ENCODE measurements at places on chromosomes 5 and 9. TPM values are rescaled to one million over a fixed set of nuclear protein-coding genes. Genes with fewer than 3 reads are reported as not detected.

DNA sequence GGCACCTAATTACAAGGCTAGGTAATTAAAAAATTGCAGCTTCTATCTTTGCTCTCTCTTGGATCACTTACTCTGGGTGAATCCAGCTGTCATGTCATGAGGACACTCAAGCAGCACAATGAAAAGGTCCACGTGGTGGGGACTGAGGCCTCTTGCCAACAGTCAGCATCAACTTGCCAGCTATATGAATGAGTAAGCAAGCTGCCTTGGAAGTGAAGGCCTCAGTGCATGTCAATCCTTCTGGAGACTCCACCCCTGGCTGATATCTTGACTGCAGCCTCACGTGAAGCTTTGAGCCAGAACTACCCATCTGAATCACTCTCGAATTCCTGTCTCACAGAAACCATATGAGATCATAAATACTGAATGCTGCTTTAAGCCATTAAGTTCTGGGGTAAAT lies 140.5 kb downstream of the SNX18 start:
- DNase-seq = no peak
- no peaks in the 10 kb centered on the region for H3K36me3 ChIP-seq
- no peaks in the 10 kb centered on the region for H3K27me3 ChIP-seq
- H3K4me1 ChIP-seq = peaks cover 15% of the 10 kb centered on the region

GRCh38 chr5:68699966-68700365 lies 393.8 kb upstream of the SLC30A5 start:
- no peak overlapping the region for H3K4me3 ChIP-seq
- H3K36me3 ChIP-seq = no peaks in the 10 kb centered on the region
- no peak for DNase-seq
- no peaks in the 10 kb centered on the region for H3K4me1 ChIP-seq

DNA sequence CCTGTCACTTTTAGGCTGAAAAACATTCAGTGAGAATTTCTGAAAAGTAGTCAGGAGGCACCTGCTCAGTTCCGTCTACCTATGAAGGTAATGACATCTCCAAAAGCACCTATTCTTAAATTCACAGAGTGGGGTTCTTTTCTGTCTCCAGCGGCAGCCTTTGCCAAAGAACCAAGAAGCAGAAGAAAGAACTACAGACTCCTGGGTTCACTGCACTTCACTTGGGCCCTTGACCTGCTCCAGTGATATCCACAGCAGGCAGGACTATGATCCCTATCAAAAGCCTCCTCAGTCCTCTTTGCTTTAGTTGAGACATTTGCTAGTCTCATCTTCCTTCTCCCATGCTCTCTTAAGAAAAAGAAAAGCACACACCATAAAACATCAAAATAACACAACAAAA lies 19.7 kb upstream of the PLPP6 start:
- H3K36me3 ChIP-seq = no peaks in the 10 kb centered on the region
- no peak overlapping the region for H3K4me3 ChIP-seq
- H3K27ac ChIP-seq = no peak overlapping the region
- H3K27me3 ChIP-seq = no peaks in the 10 kb centered on the region
- DNase-seq = no peak

DNA sequence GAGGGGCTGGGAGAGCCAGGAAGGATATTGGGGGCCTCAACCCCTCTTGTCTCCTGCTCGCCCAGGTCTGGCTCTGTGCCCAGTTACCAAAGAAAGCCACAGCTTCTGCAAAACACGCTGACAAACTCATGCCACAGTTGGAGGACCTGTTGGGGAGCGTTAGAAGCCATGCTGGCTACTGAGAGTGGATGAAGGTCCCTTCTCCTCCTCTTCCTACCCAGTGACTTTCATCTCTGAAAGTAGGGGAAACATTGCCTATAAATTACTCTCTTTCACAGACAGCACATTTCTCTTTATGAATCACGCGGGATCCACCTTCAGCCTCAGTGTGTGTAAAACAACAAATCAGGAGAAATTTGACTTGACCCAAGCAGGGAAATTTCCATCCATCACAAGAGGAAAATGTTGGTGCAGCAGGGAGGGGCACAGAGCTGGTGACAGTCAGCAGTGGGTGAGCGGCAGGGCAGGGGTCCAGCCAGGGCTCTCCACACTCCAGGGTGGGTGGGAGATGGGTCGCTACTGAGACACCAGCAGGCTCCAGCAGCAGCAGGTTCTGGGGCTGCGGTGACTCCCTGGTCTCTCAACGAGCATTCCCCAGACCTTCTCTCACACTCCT lies 181.9 kb downstream of the FGF18 start:
- no peak overlapping the region for H3K4me3 ChIP-seq
- no peaks in the 10 kb centered on the region for H3K4me1 ChIP-seq

The SLC6A7 gene
- not detected for total RNA-seq

GRCh38 chr9:123349691-123350480 lies 6.1 kb upstream of the CRB2 start:
- H3K36me3 ChIP-seq = no peaks in the 10 kb centered on the region
- no peak overlapping the region for H3K27ac ChIP-seq
- H3K27me3 ChIP-seq = no peaks in the 10 kb centered on the region

The STKLD1 gene
- total RNA-seq = 0.57 TPM

GRCh38 chr5:69099302-69099701 lies 5.5 kb downstream of the SLC30A5 start:
- H3K4me3 ChIP-seq = no peak overlapping the region
- peaks cover 2% of the 10 kb centered on the region for H3K4me1 ChIP-seq
- no peak for DNase-seq
- no peaks in the 10 kb centered on the region for H3K36me3 ChIP-seq
- no peak overlapping the region for H3K27ac ChIP-seq
- H3K27me3 ChIP-seq = no peaks in the 10 kb centered on the region

DNA sequence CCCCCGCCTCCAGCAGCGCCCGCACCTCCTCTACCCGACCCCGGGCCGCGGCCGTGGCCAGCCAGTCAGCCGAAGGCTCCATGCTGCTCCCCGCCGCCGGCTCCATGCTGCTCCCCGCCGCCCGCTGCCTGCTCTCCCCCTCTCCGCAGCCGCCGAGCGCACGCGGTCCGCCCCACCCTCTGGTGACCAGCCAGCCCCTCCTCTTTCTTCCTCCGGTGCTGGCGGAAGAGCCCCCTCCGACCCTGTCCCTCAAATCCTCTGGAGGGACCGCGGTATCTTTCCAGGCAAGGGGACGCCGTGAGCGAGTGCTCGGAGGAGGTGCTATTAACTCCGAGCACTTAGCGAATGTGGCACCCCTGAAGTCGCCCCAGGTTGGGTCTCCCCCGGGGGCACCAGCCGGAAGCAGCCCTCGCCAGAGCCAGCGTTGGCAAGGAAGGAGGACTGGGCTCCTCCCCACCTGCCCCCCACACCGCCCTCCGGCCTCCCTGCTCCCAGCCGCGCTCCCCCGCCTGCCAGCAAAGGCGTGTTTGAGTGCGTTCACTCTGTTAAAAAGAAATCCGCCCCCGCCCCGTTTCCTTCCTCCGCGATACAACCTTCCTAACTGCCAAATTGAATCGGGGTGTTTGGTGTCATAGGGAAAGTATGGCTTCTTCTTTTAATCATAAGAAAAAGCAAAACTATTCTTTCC lies 19.3 kb downstream of the CDKN2A start:
- H3K4me1 ChIP-seq = no peaks in the 10 kb centered on the region
- no peaks in the 10 kb centered on the region for H3K27me3 ChIP-seq
- no peak overlapping the region for H3K27ac ChIP-seq
- no peaks in the 10 kb centered on the region for H3K36me3 ChIP-seq
- peak overlapping the region; percentile 19 for H3K4me3 ChIP-seq

DNA sequence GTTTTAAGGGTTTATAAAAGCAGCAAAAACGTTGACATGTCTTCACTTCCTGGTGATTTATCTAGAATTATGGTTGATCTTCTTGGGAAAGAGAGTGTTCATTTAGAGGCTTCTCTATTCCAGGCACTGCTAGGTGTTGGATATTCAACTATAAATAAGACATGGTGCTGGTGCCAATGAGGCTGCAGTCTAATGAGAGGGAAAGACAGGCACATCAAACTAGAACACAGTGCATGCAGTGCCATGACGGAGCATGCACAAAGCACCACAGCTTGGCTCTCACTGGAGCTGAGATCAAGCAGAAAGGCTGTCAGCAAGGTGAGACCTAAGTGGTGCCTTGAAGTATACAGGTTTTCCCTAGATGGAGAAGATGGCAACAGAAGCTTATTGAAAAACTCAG lies 126.5 kb downstream of the RMI1 start:
- no peaks in the 10 kb centered on the region for H3K36me3 ChIP-seq
- no peak overlapping the region for H3K4me3 ChIP-seq
- no peaks in the 10 kb centered on the region for H3K4me1 ChIP-seq
- no peak for DNase-seq

The SH2D3C gene
- 5.2 TPM for total RNA-seq

DNA sequence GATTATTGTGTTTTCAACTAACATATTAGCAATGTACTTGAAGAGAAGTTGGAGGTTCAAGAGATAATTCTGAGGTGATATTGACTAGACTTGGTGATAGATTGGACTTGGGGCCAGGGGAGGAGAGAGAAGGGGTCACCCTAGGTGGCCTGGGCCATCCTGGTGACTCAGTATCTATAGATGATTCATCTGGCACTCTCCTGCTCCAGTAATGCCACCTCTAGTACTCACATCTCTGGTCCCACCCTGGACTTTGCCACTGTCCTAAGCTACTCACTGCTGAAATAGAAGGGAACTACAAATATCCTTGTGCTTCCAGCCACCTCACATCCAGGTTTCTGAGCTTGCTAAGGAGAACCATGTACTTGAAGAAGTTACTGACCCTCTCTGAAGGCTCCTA lies 249.9 kb downstream of the ARRDC3 start:
- H3K27ac ChIP-seq = no peak overlapping the region
- H3K4me1 ChIP-seq = no peaks in the 10 kb centered on the region
- H3K4me3 ChIP-seq = no peak overlapping the region
- DNase-seq = no peak
- H3K27me3 ChIP-seq = no peaks in the 10 kb centered on the region

DNA sequence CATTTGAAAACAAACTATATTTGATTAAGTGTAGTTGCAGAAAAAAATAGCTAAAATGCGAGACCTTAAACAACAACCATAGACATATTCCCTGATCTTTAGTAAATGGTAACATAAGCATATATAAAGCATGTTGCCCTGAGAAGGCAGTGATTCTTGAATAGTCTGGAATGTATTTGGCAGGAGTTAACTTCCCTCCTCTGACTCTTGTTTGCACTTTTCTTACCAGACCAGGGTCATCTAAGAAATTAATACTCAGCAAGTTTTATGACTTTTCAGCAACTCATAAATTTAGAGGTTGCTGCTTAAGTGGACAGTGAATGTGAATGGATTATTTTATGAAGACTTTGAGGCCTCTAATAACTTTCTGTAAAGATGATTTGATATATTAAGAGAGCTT lies 55.3 kb upstream of the NUDT12 start:
- H3K4me1 ChIP-seq = no peaks in the 10 kb centered on the region
- H3K4me3 ChIP-seq = no peak overlapping the region

DNA sequence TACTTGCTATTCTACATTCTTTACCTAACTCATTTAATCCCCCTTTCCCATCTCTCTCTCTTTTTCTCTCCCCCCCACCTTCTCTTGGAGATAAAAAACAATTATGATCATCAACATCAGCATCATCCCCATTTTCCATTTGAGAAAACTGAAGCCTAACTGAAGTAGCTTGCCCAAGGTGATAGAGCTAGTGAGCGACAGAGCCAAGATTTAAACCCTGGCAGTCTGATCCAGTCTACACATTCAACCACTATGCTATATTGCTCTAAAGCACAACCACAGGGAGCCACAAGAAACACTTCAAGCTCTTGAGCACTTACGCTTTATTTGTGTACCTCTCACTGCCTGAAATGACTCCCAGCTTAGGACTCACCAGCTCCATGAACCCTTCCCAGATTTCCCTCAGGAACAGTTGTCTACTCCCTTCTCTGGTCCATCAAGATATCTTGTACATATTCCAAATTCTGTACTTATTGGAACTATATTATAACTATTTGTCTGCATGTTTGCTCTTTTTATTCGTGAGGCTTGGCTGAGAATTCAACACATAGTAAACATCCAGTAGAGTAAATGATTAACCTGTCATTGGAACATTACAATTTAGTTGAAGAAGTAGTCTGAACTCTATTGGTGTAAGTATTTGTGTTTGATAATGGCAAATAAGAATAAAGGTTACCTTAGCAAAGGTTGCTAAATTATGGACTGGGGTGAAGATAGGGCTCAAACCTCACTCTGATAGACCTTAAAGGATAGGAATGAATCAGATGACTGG lies 164.8 kb downstream of the EFNA5 start:
- H3K27ac ChIP-seq = no peak overlapping the region
- H3K4me1 ChIP-seq = no peaks in the 10 kb centered on the region
- H3K4me3 ChIP-seq = no peak overlapping the region
- no peak for DNase-seq

DNA sequence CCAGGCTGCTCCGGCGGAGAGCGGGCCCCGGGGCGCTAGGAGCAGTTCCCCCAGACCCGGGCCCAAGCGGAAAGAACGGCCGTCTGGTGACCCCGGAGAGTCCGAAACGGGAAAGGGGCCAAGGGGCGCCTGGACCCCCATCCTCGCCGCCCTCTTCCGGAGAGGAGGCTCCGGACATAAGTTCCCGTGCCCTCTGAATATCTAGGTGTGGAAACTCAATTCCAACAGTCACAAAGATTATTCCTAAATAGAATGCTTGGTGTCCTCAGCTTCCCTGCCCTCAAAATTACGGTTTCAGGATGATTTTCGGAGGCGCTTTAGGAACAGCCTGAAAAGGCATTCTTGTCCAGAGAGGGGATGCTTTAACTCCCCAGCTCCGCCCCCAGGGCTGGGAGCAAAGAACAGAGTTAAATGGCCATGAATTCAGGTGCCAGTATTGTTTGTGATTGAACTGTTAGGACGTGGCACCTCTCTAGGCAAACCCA lies 681 bp upstream of the LHFPL2 start:
- H3K27me3 ChIP-seq = no peaks in the 10 kb centered on the region
- peaks cover 15% of the 10 kb centered on the region for H3K4me1 ChIP-seq
- no peaks in the 10 kb centered on the region for H3K36me3 ChIP-seq
- peak overlapping the region; percentile 98 for H3K27ac ChIP-seq
- DNase-seq = peak; percentile 57
- peak overlapping the region; percentile 64 for H3K4me3 ChIP-seq

GRCh38 chr9:125513303-125513667 lies 193.7 kb downstream of the MAPKAP1 start:
- H3K4me3 ChIP-seq = no peak overlapping the region
- peaks cover 24% of the 10 kb centered on the region for H3K4me1 ChIP-seq
- no peaks in the 10 kb centered on the region for H3K36me3 ChIP-seq

- H3K4me1 ChIP-seq = no peaks in the 10 kb centered on the region
- H3K27ac ChIP-seq = no peak overlapping the region
- no peak for DNase-seq
- H3K27me3 ChIP-seq = no peaks in the 10 kb centered on the region
Observed at GRCh38 chr9:272251-273213, 57.9 kb downstream of the DOCK8 start.

The PCDHGA6 gene
- total RNA-seq = 7.4 TPM

DNA sequence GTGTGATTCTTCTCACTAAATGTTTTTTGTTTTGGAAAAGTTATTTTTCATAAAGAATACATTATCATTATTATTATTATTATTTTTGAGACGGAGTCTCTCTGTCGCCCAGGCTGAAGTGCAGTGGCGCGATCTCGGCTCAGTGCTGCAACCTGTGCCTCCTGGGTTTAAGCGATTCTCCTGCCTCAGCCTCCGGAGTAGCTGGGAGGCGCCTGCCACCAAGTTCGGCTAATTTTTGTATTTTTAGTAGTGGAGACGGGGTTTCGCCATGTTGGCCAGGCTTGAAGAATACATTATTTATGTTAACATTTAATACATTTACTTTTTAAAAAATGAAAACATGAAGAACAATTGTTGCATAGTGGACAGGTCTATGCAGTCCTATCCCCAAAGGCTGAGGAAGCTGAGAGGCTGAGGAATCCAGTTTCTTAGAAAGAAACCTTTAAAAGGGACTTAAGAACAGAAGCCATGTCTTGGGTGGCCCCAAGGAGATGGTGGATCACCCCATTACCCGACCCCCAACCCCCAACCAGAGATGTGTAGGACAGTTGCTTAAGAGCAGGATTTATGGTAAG lies 2.0 kb downstream of the TMEM38B start:
- H3K27ac ChIP-seq = no peak overlapping the region
- DNase-seq = no peak
- no peaks in the 10 kb centered on the region for H3K36me3 ChIP-seq
- no peak overlapping the region for H3K4me3 ChIP-seq
- H3K27me3 ChIP-seq = no peaks in the 10 kb centered on the region

The ZBED3 gene
- total RNA-seq = 13.7 TPM
